ENCODE measurements at places on chromosomes 3 and 15.
A peak's percentile ranks its signal among the peaks of the same experiment; 100 is the strongest.

- peak; percentile 65 for DNase-seq
These were observed 57.8 kb upstream of the RYK start for GRCh38 chr3:134308350-134308891.

DNA sequence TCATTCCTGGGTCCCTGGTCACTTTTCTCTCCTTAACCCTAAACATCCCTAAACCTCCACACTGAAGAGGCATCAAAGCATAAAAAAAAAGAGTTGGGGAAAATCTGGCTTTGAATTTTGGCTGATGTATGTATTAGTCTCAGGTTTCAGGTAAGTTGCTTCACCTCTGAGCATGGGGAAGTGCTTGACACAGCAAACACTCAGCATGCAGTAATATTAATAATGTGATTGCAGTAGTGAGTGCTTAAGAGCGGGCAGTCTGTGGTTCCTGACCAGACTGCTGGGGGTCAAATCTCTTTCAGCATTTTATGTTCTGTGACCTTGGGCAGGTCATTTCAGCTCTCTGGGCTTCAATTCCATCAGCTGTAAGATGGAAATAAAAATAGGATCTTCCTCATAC is 467.9 kb downstream of the SOX2 start:
- no peak for DNase-seq

GRCh38 chr3:141929341-141929995 is 53.0 kb downstream of the ATP1B3 start:
- no peak for DNase-seq

DNA sequence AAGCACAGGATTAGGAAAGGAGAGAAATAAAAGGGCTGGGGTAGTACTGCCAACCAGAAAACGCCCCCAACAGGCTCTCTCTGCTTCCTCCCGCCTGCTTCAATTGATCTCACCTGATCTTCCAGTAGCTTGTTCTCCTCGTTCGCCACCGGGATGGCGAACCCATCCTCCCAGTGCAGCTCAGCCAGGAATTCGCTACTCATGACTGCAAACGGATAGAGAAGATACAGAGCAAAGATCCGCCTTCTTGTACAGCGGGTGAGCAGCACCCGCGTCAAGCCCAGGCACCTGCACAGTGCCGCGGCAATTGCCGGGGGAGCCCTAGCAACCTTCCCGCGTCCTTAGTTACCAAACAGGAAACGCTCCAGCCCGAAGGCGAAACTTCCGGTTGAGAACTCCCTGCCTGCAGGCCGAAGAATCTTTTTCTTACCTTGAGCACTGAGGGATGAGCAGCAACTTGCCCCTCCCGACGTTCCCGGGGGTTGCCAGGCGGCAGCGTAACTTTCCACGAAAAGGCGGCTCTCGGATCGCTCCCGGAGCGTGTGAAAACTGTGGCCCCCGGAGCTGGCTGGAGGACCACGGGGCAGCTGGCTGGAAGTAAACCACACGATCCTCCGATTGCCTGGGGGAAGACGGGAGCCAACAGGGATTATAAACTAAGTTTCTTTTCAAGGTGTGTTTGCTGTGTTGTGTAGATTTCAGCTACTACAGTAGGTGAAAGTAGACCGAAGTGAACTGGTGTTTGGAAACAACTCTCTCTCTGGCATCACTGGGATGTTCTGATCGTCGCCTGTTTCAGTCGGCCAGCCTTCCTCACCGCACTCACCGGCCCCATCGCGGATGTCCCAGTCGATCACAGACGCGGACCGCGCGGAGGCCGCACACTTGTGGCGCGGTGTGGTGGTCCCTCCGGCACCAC is at the start of gene CCDC39:
TSS of gene CCDC39 (minus strand) at position 312 of the 919 bp plus-strand sequence. CDS start at position 203, 109 bp downstream.
- DNase-seq = peak; percentile 41

GRCh38 chr3:144966560-144966959 is 994.9 kb downstream of the DIPK2A start:
- DNase-seq = no peak

DNA sequence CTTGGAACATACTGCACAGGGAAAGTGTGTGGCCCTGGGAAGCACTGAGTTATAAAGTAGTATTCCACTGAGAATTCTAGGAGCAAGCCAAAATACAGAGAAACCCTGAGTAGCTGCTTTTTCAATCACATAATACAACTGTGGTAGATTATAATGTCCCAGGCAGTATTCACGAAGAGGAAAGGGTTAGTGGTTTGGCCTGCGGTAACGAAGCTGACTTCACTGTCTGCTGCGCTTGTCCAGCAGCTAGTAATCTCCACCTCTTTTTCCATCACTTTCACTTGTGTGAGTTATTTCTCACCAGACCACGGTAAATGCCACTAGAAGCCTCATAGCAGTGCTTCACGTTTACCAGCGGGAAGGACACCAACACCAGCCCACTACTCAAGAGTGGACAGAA is 34.4 kb downstream of the RPL39L start:
- no peak for DNase-seq

DNA sequence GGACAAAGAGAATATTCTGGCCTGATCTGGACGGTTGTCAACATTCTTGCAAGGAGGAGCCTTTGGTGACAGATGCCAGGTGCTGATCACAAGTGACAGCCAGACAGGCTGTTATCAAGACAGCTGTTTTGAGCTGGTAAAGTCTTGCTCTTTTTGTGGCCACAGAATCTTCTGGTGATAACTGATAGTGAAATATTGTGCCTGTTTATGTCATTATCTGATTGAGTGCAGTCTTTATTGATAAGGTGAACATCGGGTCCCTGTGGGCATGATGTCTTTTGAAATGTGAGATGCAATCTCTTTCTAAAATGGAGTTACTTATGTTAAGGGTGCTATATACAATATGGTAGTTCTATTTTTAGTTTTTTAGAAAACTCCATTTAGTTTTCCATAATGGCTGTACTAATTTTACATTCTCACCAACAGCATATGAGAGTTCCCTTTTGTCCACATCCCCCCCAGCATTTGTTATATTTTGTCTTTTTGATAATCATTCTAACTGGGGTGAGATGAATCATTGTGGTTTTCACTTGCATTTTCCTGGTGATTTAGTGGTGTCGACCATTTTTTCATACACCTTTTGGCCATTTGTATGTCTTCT is 10.7 kb downstream of the CEP63 start:
- no peak for DNase-seq

- DNase-seq = no peak
These were observed 301.9 kb downstream of the RAP2B start for GRCh38 chr3:153463895-153464294.

- no peak for DNase-seq
These were observed 366.0 kb upstream of the TBL1XR1 start for GRCh38 chr3:177563243-177563780.

GRCh38 chr3:125019271-125019670 is 36.5 kb downstream of the HEG1 start:
- no peak for DNase-seq

DNA sequence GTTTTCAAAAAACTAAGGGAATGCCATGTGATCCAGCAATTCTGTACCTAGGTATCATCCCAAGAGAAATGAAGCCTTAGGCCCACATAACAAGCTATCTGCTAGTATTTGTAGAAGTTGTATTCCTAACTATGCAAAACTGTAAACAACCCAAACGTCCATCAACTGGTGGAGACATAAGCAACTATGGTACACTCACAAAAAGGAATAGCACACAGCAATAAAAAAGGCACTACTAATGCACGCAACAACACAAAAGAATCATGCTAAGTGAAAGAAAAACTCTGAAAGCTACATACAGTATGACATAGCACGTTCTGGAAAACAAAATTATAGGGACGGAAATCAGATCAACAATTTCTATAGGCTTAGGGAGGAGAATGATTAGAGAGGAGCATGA is 15.3 kb downstream of the USP50 start:
- no peak for DNase-seq

DNA sequence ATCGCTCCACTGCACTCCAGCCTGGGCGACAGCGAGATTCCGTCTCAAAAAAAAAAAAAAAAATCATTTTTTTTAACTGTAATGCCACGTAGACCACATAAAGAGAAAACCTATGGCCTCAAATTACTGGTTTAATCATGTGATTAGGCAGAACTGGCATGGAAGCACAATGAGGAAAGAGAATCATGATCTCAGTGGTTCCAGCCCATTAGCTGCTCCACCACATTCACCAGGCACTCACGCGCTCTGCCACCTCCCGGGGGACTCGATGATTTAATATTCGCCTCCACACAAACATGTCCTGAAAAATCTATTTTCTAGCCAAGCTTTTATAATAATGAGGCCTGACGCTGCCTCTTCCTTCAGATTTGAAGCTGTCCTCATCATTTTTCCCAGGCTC is 204.7 kb downstream of the TBL1XR1 start:
- DNase-seq = no peak

GRCh38 chr3:55873523-55874254 is 386.6 kb upstream of the WNT5A start:
- DNase-seq = no peak

GRCh38 chr15:101679806-101680205 is 27.6 kb upstream of the TM2D3 start:
- no peak for DNase-seq

DNA sequence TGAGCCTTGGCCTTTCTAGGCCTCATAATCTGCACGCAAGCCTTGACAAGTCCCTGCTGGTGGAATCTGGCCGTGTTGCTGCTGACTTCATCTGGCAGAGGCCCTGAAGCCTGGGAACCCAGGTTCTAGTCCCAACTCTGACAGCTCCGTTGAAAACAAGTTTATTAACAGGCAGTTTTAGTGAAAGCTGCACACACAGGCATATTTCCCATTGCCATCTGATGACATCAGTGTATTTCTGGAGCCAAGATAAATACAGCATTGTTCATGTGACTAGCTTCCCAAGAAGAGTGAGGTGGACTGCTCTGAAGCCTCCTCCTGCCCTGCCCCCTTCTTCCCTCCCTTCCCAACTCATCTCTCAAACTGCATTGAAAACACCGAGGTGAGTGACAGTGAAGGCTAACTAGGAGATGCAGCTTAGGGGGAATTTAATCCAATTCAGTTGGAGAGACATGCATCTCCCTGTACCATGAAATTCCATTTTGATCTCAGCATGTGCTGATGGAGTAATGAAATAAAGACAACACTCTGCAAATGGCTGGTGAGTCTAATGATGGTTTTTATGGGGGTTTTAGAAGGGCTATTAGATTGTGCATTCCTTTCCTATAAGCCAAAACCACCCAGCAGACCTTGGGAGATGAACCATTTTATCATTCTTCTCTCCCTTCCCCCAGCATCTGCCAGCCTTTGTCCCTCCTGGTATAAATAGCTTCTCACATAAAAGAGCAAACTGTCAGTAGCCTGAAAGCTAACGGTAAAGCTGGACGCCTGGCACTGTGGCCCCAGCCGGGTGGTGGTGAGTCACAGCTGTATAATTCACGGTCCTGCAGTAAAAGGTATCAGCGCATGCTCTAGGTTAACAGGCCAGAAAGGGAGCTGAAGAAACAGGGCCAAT is 38.0 kb downstream of the PRICKLE2 start:
- DNase-seq = no peak

DNA sequence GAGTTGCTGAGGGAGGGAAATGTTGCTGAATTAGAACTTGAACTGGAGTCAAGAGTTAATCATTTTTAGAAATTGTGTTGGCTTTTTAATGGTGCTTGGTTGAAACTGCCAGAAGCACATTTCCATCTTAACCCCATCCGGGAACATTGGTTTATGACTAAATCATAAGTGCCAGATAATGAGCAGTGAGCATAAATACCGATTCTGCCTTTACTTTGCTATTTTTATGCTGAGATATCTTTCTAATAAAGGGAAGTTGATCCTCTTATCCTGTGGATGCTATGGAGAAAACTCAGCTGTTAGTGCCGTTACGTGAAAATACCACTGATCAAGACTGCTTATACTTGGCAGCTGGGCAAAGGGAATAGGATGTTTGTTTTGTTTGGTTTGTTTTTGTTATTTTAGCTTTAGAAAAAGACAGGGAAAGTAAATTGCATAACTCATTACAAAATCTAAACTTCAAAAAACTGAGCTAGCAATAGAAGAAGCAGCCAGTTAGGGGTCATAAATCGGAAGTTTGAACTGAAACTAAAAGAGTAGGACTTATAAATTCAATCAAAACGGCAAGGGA is 813.1 kb downstream of the NAALADL2 start:
- no peak for DNase-seq

- no peak for DNase-seq
These were observed 118.0 kb downstream of the IQCH start for GRCh38 chr15:67372543-67372942.

DNA sequence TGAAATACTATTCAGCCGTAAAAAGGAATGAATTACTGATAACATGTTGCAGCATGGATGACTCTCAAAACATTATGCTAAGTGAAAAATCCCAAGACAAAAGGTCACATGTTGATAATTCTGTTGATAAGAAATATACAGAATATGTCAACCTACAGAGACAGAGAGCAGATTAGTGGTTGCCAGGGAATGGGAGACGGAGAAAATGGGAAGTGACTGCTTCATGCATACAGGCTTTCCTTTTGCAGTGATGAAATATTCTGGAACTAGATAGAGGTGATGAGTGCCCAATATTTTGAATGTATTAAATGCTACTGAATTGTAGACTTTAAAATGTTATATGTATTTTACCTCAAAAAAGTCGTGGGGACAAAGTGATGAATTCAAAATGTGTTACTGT is 56.2 kb downstream of the ABHD2 start:
- DNase-seq = no peak

DNA sequence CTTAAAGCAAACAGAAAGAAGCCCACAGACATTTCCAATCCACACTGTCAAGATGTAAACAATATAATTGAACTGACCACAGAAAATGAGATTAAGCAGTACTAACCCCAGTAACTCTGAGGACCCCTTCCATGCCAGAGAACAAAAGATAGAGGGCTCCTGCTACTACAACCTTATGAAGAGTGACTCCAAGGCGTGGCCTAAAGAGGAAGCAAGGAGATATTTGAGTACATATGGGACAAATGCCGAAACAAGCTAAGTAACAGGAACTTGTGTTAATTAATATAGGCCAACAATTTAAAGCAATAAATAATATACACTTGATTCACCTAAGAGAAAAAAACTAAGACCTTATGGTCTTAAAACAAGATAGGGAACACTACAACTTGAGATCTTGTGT is 25.0 kb upstream of the VPS39 start:
- no peak for DNase-seq

DNA sequence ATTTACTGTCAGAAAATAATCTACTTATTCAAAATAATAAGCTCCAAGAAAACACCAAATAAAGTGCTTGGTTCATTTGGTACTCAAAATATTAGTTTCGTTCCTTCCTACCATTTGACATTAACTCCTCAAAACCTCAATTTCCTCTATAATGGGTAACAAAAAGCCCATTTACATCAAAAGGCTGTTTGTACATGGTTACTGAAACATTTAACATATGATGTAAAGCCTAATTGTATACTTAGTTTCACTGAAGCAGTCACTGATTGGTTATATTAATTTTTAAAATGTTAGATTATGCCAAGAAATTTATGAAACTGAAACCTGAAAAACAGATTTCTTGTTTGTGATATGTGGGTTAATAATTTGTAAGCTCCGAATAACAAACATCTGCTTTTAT is 14.7 kb downstream of the XRN1 start:
- no peak for DNase-seq

- no peak for DNase-seq
These were observed 331.6 kb downstream of the PYDC2 start for GRCh38 chr3:191792580-191792979.

DNA sequence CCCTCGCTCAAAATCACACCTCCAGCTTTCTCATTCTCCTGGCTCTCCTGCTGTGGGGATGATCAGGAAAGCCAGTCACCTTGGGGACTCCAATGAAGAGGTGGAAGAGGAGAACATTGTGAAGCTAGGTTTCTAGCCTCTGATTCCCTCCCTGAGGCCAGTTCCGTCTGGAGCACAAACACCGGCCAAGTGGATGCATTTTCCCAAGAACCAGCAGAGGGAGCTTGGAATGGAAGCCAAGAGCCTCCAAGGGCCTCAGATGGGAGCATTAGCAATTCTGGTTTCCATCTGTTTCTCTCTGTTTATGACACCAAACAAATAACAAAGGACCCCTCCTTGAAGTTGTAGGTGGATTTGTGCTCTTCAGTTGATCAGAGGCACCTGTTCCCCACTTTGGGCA is 40.6 kb upstream of the NMNAT3 start:
- no peak for DNase-seq

Data from central memory CD4-positive, alpha-beta T cell (primary cell).